ENCODE measurements at places on chromosomes 12 and 14.

DNA sequence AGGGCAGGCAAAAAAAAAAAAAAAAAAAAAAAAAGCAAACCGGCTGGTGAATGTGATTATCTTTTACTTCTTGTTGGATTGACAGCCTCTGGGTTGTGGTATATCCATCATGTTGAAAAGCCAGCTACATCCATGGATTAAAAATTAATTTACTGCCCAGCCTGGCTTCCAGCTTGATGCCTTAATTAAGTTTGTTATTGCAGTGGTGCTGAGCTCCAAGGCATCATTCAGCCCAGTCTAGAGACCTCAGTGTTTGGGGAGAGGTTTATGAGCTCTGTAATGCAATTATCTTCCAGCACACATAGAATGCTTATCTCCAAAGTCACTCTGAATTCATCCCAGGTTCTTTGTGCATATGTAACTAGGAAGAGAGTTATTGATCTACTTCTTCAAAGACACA, 114.8 kb downstream of the RIMBP2 start:
- no peak for DNase-seq

- no peak for DNase-seq
Observed at GRCh38 chr12:40819436-40820108, 127.3 kb downstream of the CNTN1 start.

GRCh38 chr12:93944911-93945310, 203.5 kb upstream of the PLXNC1 start:
- no peak for DNase-seq

DNA sequence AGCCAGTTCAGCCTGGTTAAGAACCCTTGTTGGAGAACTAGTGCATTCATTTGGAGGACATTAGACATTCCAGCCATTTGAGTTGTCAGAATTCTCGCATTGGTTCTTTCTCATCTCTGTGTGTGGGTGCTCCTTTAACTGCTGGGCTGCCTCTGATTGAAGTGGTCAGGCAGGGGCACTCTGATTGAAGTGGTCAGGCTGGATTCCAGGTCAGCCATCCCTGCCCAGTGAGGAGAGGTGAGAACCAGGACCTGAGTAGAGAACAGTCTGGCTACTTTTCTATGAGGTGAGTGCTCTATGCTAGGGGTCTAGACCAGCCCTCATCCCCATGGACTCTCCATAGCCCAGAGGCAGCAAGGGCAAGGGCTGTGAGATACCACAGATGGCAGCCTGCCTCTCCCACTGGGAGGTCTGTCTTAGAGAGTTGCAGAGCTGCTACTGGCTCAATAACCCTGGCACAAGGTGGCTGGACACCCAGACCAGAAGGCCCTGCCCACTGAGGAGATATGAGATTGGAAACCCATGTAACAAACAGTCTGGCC, 691.6 kb downstream of the TMTC2 start:
- DNase-seq: no peak

DNA sequence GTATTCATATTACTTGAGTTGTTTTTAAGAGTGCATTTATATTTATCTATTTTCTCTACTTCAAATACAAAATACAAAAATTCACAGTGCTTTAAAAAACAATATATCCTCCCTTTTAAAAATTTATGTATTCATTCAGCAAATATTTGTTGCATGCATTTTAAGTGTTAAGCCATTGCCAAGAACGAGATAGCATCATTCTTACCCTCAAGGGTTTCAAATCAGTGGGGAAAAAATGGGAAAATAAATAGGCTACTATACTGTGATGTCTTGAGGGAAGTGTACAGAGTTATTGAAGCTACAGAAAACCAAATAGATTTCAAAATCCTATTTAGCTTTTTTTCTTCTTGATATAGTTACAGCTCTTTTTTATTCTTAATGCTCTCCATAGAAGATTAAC, 23.2 kb downstream of the MRPS35 start:
- DNase-seq: no peak

DNA sequence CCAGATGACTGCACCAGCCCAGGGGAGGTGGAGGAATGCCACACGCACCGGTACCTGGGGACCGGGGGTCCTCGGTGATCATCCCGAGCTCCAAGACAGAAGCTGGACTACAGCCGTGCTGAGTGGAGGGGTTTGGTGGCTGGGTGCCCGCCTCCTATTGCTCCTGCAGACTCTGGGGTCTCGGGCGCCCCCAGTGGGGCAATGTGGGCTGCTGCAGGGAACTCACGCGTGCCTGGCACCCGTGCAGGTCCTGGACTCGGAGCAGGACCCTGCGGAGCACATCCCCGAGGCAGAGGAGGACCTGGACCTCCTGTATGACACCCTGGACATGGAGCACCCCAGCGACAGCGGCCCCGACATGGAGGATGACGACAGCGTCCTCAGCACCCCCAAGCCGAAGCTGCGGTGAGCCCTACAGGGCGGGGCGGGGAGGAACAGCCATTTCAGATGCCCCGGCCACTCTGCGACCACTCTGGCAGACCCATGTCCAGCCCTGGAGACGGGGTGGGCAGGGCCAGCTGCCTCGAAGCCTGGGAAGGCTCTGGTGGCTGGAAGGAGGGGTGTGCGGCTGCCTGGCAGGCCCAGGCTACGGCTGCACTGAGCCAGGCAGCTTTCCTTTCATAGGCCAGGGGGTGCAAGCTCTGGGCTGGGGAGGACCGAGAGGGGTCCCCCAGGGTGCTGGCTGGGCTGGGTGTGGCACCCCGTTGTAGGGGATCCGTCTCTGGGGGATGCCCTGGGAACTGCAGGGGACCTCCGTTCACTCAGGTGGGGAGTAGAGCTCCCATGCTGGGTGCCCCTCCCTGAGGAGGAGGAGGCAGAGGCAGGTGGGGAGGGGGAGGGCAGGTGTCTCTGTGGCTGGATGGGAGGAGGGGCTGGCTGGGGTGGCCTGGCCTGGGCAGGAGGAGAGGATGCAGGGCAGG, 21.6 kb upstream of the TEX22 start:
- DNase-seq: no peak

- DNase-seq: no peak
Observed at GRCh38 chr14:56797003-56797568, 13.2 kb downstream of the OTX2 start.

GRCh38 chr14:105218611-105219010, 29.7 kb upstream of the BTBD6 start:
- no peak for DNase-seq

- no peak for DNase-seq
Observed at GRCh38 chr12:132352896-132353800, 23.8 kb upstream of the GALNT9 start.

GRCh38 chr12:109477185-109477962, at the start of the genes KCTD10 and UBE3B:
KCTD10 (minus strand) TSS chr12:109477300; CDS start chr12:109477262, 38 bp downstream.
UBE3B (plus strand) TSS chr12:109477634; CDS start chr12:109483552, 5,918 bp downstream.
- peak; percentile 74 for DNase-seq

DNA sequence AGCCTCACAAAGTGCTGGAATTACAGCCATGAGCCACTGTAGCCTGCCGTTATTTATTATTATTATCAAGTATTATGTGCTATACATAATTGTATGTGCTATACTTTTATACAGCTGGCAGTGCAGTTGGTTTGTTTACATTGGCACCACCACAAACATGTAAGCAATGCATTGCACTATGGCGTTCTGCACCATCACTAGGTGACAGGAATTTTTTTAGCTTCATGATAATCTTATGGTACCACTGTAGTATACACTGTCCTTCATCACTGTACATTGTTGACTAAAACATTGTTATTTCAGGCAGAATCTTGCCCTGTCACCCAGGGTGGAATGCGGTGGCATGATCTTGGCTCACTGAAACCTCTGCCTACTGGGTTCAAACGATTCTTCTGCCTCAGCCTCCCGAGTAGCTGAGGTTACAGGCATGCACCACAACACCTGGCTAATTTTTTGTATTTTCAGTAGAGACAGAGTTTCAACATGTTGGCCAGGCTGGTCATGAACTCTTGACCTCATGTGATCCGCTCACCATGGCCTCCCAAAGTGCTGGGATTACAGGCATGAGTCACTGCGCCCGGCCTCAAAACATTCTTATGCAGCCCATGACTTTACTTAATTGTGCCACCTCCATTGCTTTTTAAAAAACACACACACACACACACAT, 17.1 kb downstream of the MRPL42 start:
- no peak for DNase-seq

All from activated CD4-positive, alpha-beta T cell treated with anti-CD3 and anti-CD28 coated beads, Interleukin-2, amount 50 U/mL, for 24 hours (primary cell).